Pulmonary artery endothelial cell (primary cell): ENCODE measurements at places on chromosomes 3 and 15. TPM values are rescaled to one million over a fixed set of nuclear protein-coding genes. Genes with fewer than 3 reads are reported as not detected.
A peak's percentile ranks its signal among the peaks of the same experiment; 100 is the strongest.

DNA sequence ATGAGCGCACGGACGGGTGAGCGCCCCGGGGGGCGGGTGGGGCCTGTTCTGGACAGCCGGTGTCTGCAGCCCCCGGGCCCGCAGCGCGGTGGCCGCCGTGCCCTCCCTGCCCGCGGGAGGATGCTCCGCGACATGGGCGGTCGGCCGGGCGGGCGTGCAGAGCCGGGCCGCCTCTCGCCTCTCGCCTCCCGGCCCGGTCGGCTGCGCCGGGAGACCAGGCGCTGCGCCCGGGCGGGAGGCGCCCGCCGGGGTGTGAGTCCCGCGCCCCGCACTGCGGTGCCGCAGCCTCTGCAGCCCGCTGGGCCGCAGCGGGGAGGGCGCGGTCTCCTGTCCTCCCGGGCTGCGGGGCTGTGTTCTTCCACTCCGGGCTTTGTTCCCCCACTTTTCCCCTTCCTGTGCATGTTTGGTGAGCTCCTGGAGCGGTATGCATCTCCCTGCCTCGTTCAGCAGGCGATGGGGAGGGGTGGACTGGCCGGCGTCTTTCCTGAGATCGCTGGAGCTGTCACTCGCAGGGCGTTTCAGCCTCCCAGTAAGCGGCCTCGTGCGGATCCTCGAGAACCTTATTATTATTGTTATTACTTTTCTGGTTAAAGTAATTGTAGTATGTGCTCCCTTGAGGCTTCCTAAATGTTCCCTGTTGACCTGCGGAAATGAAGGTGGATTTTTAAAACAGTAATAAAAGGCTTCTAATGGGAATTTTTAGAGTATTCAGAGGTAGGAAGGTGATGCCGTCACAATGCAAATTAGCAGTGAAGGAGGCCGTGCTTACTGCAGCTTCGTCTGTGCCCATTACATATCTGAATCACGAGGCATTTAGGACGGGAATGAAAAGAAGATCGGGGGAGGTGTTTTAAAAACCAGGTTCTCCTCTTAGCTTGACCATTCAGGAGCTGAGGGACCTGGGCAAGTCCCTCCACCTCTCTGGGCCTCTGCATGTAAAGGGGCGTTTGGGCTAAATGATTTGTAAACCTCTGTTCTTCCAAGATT is 593 bp downstream of the TMOD2 start:
- no peak for DNase-seq

DNA sequence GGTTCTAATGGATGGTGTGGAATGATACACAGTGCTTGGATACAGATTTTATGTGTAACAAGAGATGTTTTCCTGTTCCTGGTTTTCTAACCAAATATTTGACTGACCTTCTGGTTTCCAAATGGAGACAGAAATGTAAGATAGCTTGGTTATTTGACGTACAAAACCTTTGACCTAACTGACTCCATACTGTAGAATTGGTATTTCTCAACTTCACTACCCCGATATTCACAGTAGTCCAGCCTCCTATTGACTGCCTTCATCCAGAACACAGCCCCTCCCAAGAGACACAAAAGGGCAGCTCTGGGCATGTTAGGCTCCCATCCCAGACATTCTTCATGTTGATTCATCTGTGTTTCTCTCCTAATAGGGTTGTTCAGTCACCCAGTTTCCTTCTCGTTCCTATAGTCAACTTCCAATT is 33.4 kb downstream of the MYO1E start:
- no peak for DNase-seq

- DNase-seq: no peak
Observed at GRCh38 chr3:61947456-61947855, 386.1 kb downstream of the PTPRG start.

DNA sequence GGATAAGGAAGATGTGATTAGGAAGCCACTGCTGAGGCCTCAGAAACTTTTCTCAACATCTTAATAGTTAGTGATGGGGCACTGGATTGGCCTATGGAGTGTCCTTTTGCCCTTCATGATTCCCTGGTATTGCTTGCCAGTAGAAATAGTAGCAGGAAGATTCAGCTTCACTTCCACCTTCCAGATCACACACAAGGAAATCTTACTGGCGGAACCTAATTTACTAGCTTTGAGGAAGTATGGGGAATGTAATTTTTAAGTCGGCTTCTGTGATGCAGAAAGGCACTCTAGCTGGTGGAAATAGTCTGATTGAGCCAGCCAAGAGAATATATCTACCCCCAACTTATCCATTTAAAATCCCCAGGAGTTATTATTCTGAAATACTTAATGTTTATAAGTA is 46.5 kb downstream of the LPP start:
- no peak for DNase-seq

DNA sequence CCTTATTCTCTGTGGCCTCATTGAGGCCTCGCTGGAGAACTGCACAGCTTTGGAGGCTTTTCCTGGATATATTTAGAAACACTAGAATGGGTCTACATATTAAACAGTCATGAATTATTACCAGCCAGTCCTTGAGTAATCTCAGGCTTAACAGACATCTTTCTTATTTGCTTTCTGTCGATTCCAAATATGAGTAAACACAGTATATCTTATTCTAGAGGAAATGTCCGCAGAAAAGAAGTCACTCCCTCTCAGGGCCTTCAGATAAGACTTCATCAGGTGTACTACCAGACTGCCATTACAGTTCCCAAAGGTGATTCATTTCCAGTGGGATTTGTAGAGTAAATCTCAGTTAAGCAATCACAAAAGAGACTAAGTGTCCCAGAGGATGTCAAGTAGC is 310.7 kb downstream of the RBMS3 start:
- DNase-seq: no peak

DNA sequence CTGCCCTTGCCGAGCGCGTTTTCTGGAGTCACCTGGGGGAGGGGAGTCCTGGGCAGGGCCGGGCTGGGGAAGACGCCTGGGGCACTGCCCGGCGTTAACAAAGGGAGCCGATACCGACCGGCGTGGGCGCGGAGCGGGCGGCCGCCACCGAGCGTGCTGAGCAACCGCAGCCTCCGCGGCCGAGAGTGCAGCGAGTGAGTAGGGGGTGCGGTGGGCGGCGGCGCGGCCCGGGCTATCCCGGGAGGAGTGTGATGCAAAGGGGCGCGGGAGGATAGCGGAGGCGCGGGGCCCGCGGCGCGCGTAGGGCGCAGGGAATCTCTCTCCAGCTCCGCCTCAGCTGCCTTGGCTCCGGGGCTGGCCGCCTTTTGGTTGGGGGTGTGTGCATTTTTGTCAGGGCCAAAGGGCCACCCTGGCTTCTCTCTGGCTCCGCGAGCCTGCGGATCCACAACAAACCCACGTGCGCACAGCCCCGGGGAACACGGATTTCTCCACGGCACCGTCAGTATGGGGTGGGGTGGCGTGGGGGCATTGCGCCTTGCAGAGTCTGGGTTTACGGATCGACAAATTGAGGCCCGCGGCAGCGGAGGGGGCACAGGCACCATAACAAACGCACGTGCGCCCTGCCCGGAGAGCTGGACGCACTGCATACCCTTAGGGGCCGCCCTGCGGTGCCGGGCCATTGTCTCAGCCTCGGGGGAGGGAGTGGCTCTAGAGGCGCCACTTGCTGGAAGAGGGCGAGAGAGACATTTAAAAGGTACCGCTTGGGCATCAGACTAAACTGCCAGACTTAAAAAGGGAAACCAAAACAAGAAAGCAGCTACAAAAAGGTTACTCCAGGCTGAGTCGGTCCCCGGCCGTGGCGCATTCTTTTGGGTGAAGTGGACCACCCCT is 560 bp downstream of the ST6GAL1 start:
- peak; percentile 39 for DNase-seq

DNA sequence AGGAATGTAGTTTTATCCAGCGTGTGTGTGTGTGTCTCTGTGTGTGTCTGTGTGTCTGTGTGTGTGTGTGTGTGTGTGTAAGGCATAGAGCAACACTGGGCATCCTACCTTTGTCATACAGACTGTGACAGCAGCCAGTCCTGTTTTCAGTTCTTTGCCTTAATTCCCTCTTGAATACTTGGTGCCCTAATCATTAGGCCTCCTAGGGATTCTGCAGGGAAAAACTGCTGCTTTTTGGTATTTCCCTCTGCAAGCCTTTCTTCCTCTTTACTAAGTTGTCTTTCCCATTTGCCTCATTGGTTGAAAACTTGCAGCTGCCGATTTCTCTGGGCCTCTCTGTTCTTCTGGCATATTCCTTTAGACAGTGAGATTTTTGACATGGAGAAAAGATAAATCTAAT is 9.2 kb downstream of the SLC25A36 start:
- no peak for DNase-seq

DNA sequence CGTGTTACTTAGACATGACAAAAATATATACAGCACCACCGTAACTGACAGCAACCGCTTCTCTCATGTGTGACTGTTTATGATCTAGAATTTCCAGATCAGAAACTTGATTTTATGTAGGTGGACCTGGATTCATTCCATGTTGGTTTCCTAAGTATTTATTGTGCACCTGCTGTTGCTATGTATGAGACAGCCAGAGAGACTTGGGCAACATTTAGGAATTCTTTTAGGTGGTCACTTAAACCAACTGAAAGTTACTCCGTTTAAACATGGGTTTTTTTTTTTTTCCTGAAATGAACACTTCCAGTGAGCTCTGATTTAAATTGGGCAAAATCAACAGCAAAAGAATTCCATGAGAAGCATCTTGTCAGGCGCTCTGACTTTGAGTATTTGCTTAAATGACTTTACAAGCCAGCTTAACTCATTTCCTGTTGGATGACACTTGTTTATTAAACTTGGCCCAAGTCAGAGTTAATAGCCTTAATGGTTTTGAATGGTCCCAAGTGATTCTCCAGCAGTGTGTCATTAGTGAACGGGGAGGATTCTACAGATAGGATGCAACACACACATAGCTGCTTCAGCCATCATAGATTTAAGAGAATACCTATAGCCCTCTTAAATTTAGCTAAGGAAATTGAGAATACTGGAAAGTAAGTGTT is 31.8 kb downstream of the MITF start:
- DNase-seq: no peak

DNA sequence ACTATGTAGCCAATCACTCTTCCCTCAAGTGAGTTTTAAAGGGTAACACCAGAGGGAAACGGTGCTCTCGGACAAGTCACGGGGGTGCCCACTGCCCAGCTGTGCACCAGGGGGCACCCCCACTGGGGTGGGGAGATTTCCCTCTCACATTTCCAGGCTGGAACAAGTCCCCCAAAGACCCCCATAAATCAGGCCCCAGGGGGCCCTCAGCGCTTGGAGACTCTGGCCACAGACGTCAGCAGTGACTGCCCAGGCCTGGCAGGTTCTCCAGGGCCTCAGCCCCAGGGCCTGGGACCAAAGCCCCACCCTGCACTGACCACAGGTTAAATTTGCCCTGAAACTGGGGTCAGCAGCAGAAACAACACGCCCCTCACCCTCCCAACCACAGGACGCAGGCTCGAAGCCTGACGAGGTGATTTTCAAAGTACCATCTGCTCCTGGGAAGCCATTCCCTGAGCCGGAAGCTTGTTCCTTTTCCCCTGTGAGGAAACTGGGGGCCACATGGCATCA is 17.0 kb downstream of the XXYLT1 start:
- no peak for DNase-seq

- DNase-seq: no peak
Observed at GRCh38 chr3:58032186-58032585, 24.0 kb downstream of the FLNB start.

- no peak for DNase-seq
Observed at GRCh38 chr15:27323801-27324200, 352.8 kb downstream of the GABRG3 start.

The RGMA gene
- not detected in 2 replicates for total RNA-seq

The GLDN gene
- not detected in 2 replicates for total RNA-seq
